AG04449 (cell line): ENCODE measurements at places on chromosomes 6 and 20.

GRCh38 chr6:25697537-25698340, 45.7 kb downstream of the SCGN start:
- DNase-seq = no peak

DNA sequence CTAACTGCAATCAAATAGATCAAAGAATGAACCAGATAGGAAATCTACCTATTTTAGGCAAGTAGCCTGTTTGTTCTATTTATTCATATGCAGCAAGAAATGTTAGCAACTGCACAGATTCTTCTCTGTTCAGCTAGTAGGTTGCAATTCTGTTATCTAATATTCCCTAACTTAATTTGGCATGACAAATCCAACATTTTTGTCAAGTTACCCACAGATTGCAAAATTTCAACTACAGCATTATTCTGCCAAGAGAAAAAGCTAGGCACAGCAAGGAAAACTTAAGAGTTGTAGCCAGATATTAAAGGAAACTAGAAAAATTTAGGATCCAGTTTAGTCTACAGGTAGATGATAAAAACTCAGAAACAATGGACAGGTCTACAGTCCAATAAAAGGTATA, 104.4 kb upstream of the SYNCRIP start:
- peak; percentile 14 for DNase-seq

- DNase-seq = no peak
Observed at GRCh38 chr20:33178726-33179125, 10.8 kb downstream of the BPIFA2 start.

DNA sequence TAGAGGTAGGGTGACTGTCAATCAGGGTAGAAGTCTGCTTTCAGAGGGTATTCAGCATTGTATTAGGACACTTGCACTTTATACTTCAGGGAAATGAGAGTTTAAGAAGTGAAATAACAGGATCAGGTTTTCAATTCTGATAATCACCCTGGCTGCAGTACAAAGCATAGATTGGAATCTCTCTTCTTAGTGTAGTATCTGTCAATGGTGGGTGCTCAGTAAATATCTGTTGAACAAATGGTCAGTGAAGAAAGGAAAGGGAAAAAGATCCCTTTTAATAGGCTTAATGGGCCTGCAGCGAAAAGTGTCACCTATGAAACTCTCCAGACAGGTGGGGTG, 18.7 kb downstream of the TUBB2B start:
- no peak for DNase-seq

GRCh38 chr6:85680388-85680787, 37.7 kb upstream of the SYNCRIP start:
- no peak for DNase-seq

- no peak for DNase-seq
Observed at GRCh38 chr6:127148511-127148910, 30.0 kb downstream of the RSPO3 start.

DNA sequence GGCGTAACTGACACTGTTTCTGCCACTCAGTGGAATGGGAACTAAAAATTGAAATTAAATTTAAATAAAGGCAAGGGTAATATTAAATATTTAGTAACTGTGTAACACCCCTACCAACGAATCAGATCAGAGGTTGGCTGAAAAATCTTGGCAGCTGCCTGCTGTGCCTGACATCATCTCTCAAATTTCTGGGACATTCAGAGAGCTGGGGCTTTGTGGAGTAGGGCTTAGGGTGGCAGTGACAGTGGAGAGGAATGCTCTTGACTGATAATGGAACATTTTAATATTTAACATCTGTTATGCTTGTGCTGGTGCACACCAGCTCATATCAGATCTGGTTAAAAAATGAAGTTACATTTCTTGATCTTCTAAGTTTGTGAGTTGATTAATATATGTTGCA, 62.2 kb downstream of the RFPL4B start:
- DNase-seq = no peak

- DNase-seq = no peak
Observed at GRCh38 chr20:12203981-12204380, 286.3 kb downstream of the BTBD3 start.

DNA sequence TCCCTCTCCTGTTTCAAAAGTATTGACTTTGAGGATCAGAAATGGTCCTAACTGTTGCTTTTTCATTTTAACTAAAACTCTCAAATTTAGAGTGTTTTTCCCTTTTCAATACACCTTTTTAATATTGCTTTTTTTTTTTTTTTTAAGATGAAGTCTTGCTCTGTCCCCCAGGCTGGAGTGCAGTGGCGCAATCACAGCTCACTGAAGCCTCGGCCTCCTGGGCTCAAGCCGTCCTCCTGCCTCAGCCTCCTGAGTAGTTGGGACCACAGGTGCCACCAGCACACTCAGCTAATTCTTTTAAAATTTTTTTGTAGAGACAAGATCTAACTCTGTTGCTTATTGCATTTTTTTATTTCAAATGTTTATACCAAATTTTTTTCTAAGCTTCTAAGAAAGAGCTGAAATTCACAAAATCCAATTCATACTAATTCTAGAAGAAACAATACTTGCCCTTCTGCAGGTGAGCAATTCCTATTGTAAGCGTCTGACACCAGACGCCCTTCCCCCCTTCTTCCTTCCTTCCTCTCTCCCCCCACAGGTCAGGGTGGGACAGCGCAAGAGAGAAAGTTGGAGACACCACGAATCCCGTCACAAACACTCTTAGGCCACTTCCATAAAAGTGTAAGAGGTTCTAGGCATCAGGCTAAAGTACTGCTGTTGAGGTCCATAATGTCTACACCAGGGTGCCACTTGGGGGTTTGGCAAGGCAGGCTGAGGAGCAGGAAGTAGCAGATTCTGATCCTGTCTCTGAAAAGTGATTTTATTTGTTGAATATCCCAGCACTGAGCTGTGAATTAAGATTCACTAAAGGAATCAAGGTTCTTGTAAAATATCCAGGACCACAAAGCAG, 12.8 kb downstream of the DLL1 start:
- no peak for DNase-seq

- DNase-seq = no peak
Observed at GRCh38 chr20:1861347-1861976, 33.7 kb upstream of the SIRPA start.

DNA sequence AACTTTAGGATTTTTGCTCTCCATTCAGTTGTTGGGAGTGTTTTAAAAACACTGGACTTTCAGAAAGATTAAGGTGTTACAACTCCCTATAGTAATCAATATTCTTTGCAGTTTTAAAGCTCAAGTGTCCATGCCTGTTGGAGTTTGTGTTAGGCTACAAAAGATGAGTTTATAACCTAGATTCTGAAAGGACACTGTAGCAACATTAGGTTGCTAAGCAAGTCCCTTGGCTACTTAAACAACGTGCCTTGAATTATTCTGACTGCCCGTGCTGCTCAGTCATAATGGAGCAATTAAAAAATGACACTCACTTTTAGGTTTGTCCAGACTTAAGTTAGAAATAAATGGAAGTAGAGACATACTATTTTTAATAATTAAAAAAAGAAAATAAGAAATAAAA, 41.0 kb downstream of the KLHL32 start:
- DNase-seq = no peak

DNA sequence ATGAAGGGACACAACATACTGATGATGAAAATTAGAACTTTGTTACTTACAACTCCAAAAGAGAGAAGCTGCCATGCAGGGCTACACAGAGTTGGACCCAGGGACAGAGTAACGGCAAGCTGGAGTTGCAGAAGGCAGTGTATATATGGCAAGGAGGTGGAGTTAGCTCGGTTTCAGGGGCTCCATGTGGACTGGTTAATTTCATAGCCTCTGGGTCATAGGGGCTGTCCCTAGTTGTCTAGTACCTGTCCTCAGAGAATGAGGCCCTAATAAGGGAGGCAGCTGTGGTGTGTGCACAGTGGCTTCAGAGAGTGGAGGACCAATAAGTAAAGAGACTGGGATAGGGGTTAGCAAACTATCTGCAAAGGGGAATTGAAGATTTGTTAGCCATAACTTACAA, 7.9 kb upstream of the ZSCAN12 start:
- DNase-seq = no peak

GRCh38 chr6:156563714-156564113, 213.5 kb upstream of the ARID1B start:
- DNase-seq = no peak

DNA sequence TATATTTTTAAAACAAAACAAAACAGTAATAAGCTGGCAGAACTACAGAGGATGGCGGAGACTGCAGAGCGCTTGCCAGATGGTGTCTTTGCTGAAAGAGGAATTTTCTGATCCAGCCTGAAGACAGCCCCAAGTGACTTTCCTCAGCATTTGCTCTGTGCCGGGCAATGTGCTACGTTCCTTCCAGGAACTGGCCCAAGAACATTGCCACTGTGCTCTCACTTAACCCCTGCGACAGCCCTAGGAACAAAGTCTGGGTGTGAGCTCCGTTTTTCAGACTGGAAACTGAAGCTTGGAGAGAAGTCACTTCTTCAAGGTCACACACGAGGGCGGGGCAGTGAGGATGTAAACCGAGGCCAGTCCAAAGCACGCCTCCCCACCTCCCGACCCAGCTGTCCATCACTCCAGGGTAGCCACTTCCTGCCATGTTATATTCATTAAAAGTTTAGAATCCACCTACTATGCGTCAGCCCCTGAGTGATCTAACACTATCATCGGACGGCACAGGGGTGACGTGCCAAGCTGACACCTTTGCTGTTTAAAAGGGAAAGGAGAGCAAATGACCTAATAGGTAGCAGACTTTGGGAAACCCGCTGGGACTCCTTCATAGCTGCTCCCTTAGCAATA, 22.3 kb upstream of the BMP7 start:
- DNase-seq = no peak

GRCh38 chr6:107636486-107636885, 146.6 kb downstream of the SOBP start:
- DNase-seq = no peak

DNA sequence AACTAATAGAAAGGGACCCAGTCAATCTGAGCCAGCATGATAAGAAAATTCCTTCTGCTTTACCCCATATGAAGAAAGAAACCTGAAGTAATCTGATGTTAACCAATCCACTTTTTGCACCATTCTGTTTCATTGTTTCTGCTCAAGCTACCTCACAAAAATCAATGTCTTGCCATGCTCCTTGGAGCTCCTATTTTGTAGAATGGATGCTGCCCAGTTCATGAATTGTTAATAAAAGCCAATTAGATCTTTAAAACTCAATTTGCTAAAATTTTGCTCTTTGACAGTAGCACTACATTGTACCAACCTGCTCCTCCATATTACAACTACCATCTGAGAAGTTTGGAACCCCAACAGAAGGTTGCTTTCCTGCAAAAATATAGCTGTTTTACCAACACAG, 116.2 kb upstream of the GPR6 start:
- no peak for DNase-seq

GRCh38 chr6:27375613-27376079, 12.9 kb upstream of the ZNF391 start:
- no peak for DNase-seq

DNA sequence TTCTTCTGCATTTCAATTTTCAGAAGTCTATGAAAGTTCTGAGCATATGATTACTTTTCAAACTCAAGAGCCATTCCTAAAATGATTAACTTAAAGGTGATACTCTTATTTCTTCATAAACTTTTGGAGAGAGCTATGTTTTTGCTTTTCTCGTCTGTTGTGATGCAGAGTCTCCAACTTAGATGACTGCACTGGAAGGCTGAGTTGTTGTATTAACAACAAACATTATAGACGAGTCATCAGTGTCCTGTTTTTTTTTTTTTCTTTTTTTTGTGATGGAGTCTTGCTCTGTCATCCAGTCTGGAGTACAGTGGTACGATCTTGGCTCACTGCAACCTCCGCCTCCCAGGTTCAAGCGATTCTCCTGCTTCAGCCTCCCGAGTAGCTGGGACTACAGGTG, 101.9 kb downstream of the CD109 start:
- no peak for DNase-seq
